ENCODE measurements at places on chromosomes 4 and X.

GRCh38 chr4:661231-661630 lies 12.8 kb downstream of the ATP5ME start:
- DNase-seq: no peak

DNA sequence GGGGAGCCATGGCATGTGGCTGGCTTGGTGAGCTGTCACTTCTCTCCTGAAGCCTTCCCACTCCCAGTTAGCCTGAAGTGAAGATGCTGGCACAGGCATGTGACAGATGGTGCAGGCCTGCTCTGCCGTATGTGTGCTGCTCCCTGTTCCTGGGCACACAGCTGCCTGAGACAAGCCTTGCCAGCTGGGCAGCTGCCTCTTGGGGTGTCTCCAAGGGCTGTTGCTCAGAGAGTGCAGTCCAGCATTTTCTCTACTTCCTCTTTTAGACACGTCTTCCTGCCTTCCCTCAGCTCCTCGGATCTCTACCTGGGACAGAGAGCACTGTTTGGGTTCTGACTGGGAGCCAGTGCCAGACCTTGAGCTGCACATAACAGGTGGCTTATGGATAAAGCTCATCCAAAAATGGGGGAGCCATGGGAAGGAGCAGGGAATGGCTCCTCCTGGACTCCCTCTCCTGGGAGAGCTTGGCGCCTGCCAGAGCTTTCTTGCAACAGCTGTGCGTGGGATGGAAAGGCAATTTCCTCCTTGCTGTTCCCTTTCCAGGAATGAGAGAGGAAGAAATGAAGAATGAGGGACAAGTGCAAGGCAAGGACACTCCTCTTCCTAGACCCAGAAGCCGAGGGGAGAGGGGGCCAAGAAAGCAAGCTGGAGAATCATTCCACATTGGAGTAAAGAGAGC lies 132.9 kb downstream of the MSL3 start:
- no peak for DNase-seq

GRCh38 chr4:8308144-8308543 lies 38.6 kb downstream of the HTRA3 start:
- DNase-seq: no peak

DNA sequence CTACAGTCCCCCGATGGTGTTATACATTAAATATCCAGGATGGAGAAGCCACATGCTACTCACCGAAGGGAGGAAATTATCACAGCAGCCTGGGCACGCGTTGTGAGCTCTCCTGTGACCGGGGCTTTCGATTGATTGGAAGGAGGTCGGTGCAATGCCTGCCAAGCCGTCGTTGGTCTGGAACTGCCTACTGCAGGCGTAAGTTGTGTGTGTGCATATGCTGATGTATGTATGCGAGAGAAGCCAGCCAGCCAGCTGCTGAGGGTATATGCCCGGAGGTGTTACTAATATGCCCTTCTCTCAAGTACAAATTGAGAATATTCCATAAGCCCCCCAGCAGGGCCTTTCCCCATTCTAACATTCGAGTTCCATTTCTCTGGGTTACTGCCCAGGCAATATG lies 18.2 kb downstream of the SRPX2 start:
- no peak for DNase-seq

DNA sequence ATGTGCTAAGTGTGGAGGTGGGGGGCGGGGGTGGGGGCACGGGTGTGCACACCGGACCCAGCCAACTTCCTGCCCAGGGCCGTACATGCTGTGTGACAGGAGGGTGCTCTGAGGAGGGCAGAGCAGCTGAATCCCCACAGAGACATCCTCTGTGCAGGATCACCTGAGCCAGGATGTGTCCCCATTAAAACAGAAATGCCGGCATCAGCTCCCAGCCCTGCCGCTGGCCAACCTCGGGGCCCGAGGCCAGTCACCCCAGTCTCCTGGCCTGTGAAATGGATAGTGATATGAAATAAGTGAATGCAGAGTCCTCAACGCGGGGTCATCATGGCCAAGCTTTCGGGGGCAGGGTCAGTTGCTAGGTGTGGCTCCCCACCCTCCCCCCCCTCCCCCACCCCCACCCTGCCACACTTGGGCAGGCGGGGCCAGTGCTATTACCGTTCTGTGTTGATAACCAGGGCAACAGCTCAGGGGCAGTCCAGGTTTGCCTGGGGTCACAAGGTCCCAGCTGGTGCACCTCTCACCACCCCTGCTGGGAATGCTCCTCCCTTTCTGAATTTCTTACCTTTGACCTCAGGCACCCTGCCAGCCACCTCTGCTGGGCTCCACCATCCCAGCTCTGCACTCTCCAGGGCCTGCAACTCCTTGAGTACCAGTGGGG lies 227.2 kb upstream of the PSAPL1 start:
- DNase-seq: no peak

- no peak for DNase-seq
Measured at GRCh38 chr4:182649698-182650477, 267.3 kb downstream of the DCTD start.

DNA sequence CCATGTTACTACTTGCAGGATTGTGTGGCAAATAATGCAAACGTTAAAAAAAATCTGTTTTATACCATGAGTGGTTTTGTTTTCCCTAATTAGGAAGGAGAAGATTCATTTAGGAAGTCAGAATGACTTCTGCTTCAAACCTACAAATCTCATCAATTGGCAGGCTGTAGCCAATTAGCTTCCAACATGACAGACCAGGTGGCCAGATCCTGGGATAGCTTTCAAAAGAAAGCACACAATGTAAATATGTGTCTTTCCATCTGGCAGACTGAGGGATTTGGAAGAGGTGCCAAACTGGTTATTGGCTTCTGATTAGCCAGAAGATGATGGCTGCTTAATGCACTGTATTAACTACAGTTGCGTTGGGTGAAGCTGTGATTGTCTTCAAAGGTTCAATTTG lies 432.8 kb downstream of the ANKRD50 start:
- no peak for DNase-seq

DNA sequence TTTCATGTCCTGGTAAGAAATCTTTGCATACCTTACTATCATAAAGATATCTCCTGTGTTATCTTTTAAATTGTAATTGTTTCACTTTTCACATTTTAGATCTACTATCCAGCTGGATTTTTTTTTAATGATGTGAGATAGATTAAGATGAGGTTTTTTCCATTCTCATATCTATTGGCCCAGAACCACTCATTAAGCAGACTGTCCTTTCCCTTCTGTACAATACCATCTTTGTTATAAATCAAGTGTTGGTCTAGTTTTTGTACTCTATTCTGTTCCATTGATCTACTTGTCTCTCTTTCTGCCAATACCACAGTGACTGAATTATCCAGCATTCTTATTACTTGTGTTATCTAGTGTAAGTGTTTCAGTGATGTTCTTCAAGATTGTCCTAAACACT lies 131.6 kb upstream of the TRIM2 start:
- no peak for DNase-seq

- DNase-seq: no peak
Measured at GRCh38 chrX:7318241-7318640, 170.3 kb upstream of the PUDP start.

- no peak for DNase-seq
Measured at GRCh38 chr4:2787230-2788100, 5.4 kb upstream of the SH3BP2 start.

DNA sequence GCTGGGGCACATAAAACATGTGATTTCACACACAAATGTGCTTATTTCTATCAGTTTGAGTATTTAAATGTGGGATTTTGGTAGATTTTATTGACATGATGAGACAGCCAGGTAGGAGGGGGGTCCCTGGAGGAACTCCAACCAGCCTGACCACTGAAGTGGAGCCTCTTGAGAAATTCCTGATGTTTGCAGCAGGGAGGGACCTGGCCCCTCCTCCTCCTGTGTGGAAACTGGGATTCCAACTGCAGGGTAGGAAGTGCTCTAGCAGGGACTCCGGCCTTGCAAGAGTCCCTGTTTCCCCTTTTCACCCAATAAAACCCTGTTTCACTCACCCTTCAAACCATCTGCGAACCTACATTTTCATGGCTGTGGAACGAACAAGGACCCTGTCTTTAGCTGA lies 2224.0 kb upstream of the AGA start:
- no peak for DNase-seq

DNA sequence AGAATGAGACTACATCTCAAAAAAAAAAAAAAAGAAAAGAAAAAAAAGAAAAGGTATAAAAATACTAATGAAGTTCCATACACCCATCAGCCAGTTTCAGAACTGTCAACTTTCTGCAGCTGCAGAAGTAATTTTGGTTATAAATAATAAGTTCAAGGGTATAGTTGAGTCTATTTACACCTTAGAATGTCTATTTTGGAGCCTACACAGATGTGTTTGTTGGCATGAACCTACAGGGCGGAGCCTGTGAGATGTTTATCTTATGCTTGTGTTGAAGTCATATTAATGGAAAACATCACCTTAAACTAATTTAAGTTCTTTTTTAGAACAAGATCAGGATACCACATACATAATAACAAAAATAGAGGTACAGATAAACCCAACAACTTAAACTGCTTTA lies 85.8 kb downstream of the RAPGEF2 start:
- DNase-seq: no peak

DNA sequence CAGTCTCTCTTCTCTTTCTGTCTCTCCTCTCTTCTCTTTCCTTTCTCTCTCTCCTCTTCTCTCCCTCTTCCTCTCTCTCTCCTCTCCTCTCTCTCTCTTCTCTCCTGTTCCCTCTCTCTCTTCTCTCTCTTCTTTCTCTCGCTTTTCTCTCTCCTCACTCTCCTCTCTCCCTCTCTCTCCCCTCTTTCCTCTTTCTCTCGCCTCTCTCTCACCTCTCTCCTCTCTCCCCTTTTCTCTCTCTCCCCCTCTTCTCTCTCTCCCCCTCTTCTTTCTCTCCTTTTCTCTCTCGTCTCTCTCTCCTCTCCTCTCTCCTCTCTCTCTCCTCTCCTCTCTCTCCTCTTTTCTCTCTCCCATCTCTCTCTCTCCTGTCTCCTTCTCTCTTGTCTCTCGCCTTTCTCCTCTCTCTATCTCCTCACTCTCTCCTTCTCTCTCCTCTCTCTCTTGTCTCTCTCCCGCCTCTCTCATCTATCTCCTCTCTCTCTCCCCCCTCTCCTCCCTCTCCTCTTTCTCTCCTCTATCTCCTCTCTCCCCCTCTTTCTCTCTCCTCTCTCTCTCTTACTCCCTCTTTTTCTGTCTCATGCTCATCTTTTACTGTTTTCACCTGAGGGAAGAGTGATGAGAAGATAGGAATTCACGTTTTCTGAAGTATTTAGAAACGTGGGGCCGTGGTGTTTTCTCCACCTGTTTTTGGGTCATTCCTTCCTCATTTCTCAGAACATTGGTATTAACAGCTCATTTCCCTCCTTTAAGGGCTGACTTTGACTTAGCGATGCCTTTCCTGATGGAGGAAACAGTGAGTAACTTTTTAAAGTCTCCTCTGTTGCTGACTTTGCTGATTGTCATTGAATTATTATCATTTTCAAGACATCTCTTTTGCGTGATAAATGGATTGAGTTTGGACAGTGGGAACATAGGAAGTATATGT lies 80.6 kb upstream of the CD99 start:
- no peak for DNase-seq

GRCh38 chr4:104975617-104976016 lies 171.1 kb upstream of the TET2 start:
- DNase-seq: no peak

GRCh38 chr4:6445403-6446129 lies 26.8 kb downstream of the PPP2R2C start:
- no peak for DNase-seq

GRCh38 chrX:25108481-25108880 lies 92.7 kb upstream of the ARX start:
- no peak for DNase-seq

GRCh38 chr4:103802766-103803165 lies 83.0 kb upstream of the TACR3 start:
- no peak for DNase-seq

GRCh38 chr4:102574317-102574716 lies 73.2 kb downstream of the NFKB1 start:
- DNase-seq: no peak

- no peak for DNase-seq
Measured at GRCh38 chr4:55136634-55137033, 11.2 kb upstream of the KDR start.

DNA sequence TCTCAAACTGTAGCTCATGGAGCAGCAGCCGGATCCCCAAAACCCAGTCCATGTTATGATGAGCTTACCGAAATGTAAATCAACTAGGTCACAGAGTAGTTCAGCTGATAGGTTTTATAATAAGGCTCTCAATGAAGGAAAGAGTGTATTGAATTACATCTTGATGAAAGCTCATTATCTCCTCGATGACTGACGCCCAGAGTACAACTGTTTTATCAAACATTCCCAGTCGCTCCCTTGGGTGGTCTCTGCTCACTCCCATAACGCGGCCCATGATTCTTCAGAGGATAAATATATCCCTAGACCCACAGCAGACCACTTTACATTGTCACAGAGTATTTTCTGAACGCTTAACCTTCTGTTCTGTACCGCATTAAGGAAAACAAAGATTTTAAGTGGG lies 452.3 kb upstream of the GALNT7 start:
- no peak for DNase-seq

- peak; percentile 37 for DNase-seq
Measured at GRCh38 chrX:20252381-20253231, 14.1 kb downstream of the RPS6KA3 start.

- no peak for DNase-seq
Measured at GRCh38 chrX:32673193-32673592, 538.2 kb downstream of the DMD start.

DNA sequence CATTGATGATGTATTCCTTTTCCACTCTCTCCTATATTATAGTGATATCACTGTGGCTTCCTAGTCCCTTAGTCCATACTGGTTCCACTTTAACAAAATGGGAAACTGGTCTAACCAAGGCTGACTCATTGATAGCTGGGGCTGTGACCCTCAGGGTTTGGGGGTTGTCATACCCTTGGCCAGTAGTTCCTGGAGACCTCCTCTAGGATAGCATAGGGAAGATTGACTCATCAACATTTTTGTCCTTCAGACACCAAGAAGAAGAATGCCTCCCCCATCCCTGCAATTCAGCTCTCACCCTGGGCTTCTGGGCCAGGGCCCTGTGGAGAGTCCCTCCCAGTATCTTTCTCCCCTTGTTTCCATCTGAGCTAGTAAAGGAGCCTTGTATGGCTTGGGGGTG lies 68.8 kb upstream of the PRPS1 start:
- no peak for DNase-seq

DNA sequence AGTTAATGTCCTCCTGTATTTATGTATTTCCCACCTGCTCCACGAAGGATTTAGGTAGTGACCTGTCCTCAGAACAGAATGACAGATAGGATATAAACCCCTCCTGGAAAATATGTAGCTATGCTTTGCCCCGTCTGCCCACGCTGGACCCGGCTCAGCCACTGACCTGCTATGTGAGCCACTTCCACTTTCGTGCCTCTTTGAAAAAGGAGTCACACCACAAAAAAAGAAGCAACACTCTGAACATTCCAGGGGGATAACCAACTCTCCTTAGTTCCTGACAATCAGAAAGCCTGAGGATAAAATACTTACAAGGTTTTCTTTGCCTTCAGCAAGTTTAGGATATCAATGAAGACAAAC lies 11.1 kb downstream of the ACSL1 start:
- DNase-seq: no peak

GRCh38 chr4:183411291-183411861 lies 33.1 kb upstream of the CDKN2AIP start:
- DNase-seq: no peak

- no peak for DNase-seq
Measured at GRCh38 chrX:22666441-22666840, 333.3 kb upstream of the DDX53 start.

All from LoVo (cell line).